Ascending aorta (tissue), 2 donors: ENCODE measurements at places on chromosomes 12 and 14.

DNA sequence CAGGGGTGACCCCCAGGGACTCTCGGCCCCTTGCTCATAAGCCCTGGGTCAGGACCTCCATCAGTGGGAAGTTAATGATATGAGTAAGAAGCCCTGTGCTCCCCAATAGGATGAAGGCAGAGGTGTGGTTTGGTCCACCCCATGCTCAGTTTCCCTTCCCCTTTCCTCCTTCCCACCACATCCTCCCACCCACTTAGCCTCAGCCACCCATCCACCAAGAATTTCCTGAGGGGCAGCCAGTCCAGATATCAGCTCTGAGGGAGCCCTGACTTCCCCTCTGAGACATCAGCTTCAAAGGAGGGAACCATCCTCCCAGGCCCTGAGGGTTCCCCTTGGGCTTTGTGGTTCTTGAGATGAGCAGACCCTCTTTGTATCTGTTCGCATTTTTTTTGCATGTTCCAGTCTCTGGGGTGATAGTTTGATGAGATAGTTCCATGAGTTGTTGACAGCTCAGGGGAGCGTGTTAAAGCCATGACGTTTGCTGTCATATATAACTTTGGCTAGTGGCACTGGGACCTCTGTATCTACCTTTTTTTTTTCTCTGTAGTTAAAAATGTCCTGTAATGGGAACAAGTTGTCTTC lies 71.2 kb downstream of the LGMN start:
- no peak for DNase-seq

- no peak for DNase-seq
Measured at GRCh38 chr12:29943683-29944082, 159.9 kb upstream of the TMTC1 start.

DNA sequence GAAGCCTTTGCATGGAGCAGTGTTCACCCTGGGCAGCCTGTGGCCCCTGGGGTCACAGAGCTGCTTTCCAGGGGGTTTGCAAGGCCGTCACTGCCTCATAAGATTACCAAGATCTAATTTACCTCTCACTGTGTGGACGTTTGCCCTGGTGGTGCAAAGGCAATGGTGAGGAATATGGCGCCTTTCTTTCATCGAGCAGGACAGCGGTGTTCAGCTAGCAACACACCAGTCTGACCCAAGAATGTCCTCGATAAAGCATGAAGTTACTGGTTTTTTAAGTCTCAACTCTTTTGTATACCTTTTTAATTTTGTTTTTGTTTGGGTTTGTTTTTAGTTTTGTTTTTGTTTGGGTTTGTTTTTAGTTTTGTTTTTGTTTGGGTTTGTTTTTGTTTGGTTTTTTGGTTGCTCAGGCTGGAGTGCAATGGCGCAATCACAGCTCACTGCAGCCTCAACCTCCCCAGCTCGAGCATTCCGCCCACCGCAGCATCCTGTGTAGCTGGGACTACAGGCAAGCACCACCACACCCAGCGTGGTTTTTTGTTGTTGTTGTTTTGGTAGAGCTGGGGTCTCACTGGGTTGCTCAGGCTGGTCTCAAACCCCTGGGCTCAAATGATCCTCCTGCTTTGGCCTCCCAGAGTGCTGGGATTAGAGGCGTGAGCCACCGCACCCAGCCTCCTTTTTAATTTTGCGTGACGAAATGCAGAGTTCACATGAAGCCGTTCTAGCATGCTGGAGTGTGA lies 57.9 kb downstream of the PPP2R5C start:
- no peak for DNase-seq

GRCh38 chr14:54928216-54928615 lies 25.6 kb upstream of the GCH1 start:
- DNase-seq, result no peak
